ENCODE measurements at places on chromosomes 1 and 21.
A peak's percentile ranks its signal among the peaks of the same experiment; 100 is the strongest.

- DNase-seq: no peak
These were observed 11.5 kb downstream of the SLC45A1 start for GRCh38 chr1:8329439-8329838.

DNA sequence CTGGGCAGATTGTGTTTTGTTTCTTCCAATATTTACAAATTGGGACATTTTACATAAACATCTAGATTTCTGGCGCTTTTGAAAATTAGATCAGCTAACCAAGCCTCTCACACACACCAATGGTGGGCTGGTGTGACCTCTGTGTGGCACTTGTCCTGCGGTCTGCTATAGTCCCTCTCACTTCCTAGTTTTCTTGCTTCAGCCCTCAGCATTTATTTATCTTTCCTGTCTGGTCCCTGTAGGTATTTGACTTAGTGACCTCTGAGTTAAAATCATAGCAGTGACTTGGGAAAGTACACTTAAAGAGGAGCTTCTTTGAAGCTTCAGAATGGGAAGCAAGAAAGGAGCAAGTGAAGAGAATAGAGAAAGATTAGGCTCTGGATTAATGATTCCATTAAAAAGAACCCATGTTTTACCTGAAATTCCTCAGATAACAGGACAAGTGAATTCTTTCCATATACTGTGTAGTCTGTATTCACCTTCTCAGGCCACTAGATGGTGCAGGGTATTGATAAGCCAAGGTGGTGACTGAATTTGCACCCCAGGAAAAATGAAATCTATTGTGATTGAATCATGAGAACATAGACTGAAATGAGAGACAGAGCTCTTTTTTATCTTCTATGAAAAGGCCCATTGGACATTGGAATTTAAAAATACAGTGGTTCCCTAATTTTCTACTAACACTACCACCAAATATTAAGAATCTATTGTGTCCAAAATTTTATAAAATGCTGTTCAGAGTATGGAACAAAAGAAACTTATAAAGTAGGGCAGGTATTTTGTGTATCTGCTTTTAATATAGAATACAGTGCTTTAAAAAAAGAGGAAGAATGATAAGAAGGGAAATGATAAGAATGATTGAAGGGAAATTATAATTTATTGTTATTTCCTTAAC lies 7.1 kb upstream of the DIPK1A start:
- peak; percentile 69 for DNase-seq

DNA sequence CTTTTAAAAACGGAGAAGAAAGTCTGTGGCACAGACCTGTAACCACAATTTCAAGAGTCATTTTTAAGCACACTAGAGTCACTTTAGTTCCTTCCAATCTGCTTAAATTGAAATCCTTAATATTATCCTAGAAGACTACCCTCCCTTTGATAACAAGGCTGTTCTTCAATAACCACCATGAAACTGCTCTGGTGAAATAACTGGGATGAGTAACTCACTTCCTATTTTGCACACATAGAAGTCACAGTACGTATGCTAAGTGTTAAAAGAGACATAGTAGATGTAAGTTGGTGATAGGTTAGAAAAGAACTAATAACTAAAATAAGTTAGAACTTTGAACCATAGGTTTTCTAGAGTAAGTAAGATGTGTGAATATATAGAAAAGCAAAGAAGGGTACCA lies 107.8 kb downstream of the NME7 start:
- no peak for DNase-seq

- no peak for DNase-seq
These were observed 24.1 kb upstream of the GBP2 start for GRCh38 chr1:89149976-89150375.

GRCh38 chr1:196090226-196090625 lies 518.0 kb downstream of the KCNT2 start:
- DNase-seq: no peak

- no peak for DNase-seq
These were observed 31.9 kb upstream of the FHAD1 start for GRCh38 chr1:15215116-15215515.

DNA sequence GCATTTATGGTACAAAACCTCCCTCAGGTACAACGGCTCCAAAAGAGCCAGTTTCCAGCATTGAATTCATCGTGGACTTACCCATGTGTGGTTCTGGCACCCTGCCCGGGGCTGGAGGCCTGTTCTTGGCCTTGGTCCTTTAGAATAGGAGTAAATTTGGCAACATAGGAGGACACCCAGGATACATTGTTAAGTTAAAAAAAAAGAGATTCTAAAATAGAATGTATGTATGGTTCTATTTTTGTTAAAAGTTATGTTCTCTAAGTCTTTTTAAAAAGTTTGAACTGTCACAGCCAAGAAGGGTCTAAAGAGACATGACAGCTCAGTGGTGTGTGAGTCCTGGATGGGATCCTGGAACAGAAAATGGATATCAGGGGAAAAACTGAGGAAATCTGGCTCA lies 25.9 kb downstream of the EPHX1 start:
- no peak for DNase-seq

DNA sequence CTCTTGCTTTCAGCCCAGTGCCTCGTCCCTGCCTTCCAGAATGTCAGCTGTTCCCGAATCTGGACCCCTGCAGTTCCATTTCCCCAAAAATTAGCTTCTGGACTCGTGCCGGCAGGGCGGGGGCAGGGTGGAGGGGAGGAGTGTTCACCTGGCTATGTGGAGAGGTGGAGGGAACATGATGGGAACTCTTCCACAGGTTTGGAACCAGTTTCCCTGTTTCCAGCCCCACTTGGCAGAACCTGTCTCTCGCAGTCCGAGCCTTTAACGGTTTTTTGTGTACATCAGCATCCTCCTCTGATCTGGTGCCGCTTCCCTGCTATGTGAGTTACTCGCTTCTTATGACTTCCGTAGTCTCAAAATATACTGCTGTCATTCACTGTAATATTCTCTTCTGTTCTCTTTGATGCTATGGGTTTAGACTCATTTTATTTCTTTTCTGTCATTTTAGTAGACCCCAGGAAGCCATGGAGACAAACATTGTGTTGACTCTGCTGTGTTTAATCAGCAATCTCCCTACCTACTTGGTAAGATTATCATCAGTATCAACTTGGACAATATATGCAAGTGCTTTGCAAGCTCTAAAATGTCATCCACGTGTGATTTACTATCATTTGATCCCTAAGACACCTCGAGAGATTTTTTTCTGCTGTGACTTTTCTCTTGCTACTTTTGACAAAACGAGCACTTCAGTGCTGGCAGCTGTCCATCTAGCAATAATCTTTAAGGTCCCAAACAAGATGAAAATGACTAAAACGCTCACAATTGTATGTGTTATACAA lies 33.3 kb upstream of the HNRNPU start:
- DNase-seq: no peak

DNA sequence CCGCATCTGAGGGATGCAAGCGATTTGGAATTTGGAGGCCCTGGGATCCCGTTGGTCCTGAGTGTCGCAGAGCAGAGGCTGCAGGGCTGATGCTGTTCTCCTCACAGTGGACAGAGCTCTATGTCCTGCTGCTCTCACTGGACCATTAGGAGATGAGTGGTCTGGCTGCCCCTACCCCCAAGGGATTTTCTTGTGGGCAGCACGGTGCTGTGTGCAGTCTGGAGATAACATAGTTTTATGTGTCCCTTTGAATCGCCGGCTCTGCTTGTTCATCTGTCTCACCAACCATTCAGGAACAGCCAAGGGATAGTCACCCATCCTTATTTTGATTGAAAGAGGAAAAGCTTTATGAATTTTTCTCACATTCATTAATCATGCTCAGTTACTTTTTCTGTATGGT lies 49.9 kb downstream of the CHRM3 start:
- no peak for DNase-seq

DNA sequence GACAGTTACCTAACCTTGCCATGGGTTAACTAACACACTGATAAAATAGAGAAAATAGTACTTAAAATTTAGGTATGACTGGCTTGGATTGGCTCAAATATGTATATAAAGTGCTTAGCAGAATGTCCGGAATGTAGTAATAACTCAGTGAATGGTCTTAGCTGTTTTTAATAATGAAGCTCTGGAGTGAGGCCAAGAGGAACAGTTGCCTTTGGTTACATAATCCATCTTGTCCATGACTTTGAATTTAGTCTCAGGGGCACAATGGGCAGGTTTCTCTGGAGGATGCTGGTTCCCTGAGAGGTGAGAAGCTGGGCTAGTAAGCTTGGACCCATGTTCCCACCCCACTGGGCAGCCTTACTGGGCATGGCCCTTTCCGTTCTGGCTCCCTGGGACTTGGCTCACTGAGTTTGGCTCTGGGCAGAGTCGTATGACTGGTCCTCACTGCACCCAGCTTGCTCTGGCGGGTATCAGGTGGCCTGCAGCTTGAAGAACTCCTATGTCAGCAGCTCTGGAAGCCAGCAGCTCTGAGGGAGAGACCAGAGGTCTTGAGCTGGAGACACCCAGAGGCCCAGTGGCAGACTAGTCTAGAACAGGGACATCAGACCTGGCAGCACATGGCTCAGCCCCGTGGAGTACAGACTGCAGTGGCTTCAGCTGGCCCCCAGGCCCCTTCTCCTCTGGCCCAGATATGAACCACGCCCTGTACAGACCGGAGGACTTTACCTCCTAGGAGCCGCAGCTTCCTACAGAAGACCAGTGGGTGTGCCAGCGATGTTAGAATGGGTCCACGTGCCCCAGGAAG lies 40.4 kb downstream of the TENT5C start:
- DNase-seq: no peak

- no peak for DNase-seq
These were observed 30.5 kb downstream of the TP53BP2 start for GRCh38 chr1:223815020-223815853.

DNA sequence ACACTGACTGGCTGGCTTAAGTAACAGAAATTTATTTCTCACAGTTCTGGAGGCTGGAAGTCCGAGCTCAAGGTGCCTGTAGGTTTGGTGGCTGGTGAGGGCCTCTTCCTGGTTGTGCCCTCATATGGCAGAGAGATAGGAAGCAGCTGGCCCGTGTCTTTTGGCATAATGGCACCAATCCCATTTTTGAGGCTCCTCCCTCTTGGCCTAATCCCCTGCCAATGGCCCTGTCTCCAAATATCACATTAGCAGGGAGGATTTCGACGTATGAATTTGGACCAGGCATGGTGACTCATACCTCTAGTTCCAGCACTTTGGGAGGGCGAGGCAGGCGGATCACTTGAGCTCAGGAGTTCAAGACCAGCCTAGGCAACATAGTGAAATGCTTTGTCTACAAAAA lies 37.4 kb downstream of the AGPAT3 start:
- DNase-seq: no peak

DNA sequence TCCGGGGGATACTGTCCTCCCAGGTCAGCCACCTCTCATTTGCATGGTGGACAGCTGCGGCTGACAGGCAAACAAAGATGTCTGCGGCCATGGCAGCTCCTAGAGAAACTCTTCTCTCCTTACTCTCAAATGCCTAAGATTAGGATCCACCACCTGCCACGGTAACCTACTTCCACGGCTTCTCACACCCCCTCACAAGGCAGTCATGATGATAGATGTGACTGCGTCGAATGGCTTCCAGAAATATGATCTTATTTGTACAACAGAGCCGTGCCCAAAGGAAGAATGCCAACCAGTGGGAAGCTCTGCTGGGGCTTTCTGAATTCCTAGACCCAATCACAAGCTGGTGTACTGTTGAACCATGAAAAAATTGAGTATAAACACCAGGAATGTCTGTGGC lies 73.4 kb downstream of the BACE2 start:
- DNase-seq: no peak

DNA sequence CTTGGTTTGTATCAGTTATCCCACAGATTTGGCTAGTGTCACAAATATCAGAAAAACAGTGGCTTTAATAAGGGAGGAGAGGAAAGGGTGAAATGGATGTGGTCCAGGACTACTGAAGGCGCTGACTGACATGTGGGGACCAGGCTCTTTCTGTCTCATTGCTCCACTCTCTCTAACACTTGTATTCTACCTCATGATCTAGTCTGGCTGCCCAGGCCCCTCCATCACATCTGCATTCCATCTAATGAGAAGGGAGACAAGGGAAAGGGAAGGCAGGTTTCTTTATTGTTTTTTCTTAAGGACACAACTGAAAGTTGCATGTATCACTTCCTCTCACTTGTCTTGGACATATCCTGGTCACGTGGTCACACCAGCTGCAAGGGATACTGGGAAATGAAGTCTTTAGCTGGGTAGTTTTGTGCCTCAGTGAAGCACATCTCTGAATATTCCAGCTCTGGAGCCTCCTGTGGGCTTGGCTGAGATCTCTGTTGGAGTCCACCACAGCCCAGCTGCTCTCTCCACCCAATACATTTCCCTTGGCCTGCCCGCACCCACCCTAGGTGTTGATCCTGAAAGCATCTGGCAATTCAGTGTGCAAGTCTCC lies 42.0 kb upstream of the PADI2 start:
- no peak for DNase-seq

DNA sequence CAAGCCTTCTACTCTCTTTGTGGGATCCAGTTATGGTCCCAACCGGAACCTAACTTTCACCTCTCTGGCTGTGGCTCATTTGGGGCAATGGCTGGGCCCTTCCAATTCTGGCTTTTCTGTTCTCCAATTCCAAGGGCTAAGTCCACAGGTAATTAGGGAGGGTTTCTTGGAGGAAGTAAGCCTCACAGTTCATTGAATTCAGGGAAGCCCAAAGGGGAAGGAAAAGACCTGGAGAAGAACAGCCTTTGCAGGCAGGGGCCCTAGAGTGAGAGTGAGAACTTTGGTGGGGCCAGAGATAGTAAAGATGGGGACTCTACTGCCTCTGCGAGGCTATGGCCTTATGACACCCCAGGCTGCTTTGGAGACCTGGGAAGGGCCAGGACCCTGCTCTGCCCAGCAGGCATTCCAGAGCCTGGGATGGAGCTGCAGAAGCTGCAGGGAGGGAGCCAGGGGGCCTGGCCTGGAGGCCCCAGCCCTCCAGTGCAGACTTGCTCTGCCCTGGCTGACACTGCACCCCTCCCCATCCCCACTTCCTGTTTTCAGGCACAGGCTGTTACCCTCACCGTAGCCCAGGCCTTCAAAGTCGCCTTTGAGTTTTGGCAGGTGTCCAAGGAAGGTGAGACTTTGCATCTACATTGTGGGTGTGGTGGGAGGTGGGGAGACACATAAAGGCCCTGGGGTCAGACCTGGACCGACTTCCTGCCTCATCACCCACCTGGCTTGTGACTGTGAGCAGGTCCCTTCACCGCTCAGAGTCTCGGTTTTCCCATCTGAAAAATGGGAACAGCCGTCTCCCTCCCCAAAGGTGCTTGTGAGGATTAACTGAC lies 18.9 kb downstream of the LDLRAP1 start:
- peak; percentile 90 for DNase-seq

- DNase-seq: no peak
These were observed 3.0 kb downstream of the LDLRAD2 start for GRCh38 chr1:21814981-21815582.

GRCh38 chr1:74908797-74909196 lies 175.8 kb downstream of the TYW3 start:
- no peak for DNase-seq

DNA sequence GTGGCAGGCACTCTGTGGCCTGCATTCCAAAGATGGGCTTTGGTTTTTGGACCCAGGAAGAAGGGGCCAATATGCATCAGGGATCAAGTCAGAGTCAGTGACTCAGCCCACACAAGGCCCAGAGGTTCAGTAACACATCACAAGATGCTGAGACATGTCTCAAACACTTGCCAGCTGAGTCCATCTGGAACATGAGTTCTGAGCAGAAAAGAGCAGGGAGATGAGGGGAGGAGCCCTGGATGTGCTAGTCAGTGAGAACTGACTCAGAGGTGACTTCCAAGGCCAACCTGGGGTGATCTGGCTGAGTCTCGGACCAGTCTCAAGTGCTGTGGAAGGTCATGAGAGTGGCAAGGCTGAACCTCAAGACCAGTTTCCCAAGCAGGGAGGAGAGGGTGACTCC lies 150.1 kb downstream of the CDC7 start:
- DNase-seq: no peak

- DNase-seq: no peak
These were observed 77.2 kb downstream of the NRIP1 start for GRCh38 chr21:14987370-14988170.
